ENCODE measurements at places on chromosomes 7 and 10. TPM values are rescaled to one million over a fixed set of nuclear protein-coding genes. Genes with fewer than 3 reads are reported as not detected.

RNF133 gene
- 8.2 TPM for total RNA-seq

DENND10 gene
- 37.3 TPM for total RNA-seq

DHTKD1 gene
- 22.3 TPM for total RNA-seq

GOLGA7B gene
- total RNA-seq: 0.33 TPM

HK1 gene
- 57.4 TPM for total RNA-seq

UCMA gene
- not detected for total RNA-seq

SYPL1 gene
- 96.2 TPM for total RNA-seq

TMED4 gene
- 143 TPM for total RNA-seq

Measured in breast epithelium (tissue), 4 donors.